Thymus (tissue), 14 donors: ENCODE measurements at places on chromosomes 6 and 20. TPM values are rescaled to one million over a fixed set of nuclear protein-coding genes. Genes with fewer than 3 reads are reported as not detected.

DNA sequence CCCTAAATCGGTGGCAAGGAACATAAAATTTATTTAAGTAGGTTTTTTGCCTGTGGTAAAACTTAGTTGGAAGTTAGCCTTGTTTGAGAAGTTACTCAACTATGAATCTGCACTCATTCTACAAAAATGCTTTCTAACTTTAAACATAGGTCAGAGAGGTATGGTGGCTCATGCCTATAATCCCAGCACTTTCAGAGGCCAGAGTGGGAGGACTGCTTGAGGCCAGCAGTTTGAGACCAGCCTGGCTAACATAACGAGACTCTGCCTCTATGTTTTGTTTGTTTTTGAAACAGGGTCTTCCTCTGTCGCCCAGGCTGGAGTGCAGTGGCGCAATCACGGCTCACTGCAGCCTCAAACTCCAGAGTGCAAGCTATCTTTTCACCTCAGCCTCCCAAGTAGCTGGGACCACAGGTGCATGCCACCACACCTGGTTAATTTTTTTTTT, 16.2 kb downstream of the USP49 start:
- no peak overlapping the region for H3K27ac ChIP-seq
- no peaks in the 10 kb centered on the region for H3K36me3 ChIP-seq
- H3K4me3 ChIP-seq = no peak overlapping the region
- H3K27me3 ChIP-seq = no peaks in the 10 kb centered on the region
- DNase-seq = no peak

Gene FAM209A
- 0.14 TPM for total RNA-seq

Gene TPD52L1
- total RNA-seq = 6.3 TPM

- H3K4me1 ChIP-seq = peaks cover 8% of the 10 kb centered on the region
- H3K27me3 ChIP-seq = no peaks in the 10 kb centered on the region
- no peak overlapping the region for H3K4me3 ChIP-seq
- H3K36me3 ChIP-seq = no peaks in the 10 kb centered on the region
- no peak overlapping the region for H3K27ac ChIP-seq
Measured at GRCh38 chr20:47743671-47744070, 41.6 kb downstream of the SULF2 start.
